ENCODE measurements at places on chromosomes 2 and 18.

GRCh38 chr2:55490554-55490953, 29.0 kb upstream of the CFAP36 start:
- no peak for DNase-seq

DNA sequence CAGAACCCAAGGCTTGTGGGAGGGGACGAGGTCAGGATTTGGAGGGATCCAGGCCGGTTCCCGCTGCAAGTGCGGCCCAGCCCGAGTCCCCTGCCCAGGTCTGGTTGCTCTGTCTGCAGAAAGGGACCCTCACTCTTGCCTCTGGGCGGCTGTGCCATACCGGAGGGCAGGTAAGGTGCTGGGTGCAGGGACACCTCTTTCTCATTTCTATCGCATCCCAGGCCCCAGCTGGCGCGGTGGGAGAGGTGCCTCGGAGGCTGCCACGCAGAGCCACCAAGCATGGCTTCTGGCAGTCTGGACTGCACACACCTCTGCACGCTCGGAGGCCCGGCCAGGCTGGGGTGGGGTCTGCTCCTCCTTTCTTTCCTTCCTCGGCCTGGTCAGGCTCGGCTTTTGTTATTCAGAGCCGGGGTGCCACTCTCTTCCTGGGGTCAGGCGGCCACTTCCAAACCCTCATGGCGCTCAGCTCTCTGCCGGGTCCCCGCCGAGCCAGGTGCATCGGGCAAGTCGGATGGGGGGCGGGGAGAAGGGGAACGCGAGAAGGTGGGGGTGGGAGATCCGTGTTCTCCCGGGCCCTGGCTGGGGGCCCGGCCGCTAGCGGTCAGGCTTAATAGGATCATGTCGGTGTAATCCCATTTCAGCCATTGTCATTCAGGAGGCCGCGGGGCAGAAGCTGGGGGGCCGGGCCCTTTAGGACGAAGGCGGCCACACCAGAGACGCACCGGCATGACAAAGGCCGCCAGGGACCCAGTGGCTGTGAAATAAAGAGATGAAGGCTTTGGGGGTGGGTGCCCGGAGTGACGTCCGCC, 9.0 kb downstream of the GBX2 start:
- no peak for DNase-seq

DNA sequence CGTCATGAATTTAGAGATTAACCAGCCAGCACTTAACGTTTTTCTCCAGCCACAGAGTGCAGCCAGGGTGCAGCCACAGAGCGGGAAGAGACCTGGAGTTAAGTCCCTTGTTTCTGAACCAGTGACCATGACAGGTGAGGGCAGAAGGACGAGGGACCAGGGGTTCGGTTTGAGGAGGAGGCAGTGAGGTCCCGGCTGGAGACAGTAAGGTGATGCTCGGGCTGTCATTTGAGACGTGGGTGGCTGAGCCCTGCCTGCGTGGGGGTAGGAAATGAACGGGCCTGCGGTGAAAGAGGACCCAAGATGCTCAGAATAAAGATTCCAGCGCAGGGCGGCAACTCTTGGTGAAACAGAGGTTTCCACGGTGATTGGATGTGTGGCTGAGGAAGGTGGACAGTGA, 205.9 kb downstream of the SNTG2 start:
- DNase-seq = no peak

- DNase-seq = no peak
Measured at GRCh38 chr2:164014791-164015190, 279.0 kb upstream of the FIGN start.

- no peak for DNase-seq
Measured at GRCh38 chr18:12911025-12911928, 27.2 kb upstream of the PTPN2 start.

GRCh38 chr2:70643715-70644114, 90.1 kb upstream of the TGFA start:
- no peak for DNase-seq

DNA sequence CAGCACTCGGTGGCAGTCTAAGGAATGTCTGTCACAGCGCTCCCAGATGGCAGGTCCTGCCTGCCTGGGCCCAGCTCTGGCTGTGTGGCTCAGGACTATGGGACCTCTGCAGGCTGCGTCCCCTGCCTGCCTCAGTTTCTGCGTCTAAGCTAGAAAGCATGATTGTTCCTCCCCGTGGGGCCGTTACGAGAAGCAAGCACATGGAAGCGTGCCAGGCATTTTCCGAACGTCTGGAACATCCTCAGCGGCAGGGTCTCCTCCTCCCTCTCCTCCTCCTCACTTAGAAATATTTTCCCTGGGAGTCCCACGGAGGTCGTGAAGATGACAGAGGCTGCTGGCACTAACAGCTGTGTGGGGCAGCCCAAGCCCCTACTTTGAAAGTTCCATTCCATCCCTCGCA, 43.3 kb downstream of the LRRFIP1 start:
- DNase-seq = no peak

- DNase-seq = no peak
Measured at GRCh38 chr2:226095058-226095457, 695.5 kb downstream of the NYAP2 start.

DNA sequence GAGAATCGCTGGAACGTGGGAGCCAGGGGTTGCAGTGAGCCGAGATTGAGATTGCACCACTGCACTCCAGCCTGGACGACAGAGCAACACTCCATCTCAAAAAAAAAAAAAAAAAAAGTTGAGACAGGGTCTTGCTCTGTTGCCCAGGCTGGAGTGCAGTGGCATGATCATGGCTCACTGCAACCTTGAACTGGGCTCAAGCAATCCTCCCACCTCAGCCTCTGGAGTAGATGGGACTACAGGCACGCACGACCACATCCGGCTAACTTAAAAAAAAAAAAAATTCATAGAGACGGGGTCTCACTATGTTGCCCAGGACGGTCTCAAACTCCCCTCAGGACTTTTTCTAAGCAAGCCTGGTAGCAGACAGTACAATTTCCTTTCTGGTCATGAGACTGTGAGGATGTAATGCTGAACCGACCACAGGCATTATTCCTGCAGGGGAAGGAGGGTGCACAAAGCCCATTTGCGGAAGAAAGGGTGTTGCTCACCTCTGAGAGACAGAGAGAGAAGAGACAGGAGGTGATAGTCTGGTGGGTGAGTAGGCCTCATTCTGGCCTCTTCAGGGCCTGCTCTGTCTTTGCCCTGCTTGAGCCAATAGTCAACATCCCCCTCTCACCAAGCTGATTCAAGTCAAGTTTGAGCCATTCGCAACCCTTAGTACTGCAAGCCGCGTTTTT, 205.3 kb downstream of the ZFP36L2 start:
- no peak for DNase-seq

DNA sequence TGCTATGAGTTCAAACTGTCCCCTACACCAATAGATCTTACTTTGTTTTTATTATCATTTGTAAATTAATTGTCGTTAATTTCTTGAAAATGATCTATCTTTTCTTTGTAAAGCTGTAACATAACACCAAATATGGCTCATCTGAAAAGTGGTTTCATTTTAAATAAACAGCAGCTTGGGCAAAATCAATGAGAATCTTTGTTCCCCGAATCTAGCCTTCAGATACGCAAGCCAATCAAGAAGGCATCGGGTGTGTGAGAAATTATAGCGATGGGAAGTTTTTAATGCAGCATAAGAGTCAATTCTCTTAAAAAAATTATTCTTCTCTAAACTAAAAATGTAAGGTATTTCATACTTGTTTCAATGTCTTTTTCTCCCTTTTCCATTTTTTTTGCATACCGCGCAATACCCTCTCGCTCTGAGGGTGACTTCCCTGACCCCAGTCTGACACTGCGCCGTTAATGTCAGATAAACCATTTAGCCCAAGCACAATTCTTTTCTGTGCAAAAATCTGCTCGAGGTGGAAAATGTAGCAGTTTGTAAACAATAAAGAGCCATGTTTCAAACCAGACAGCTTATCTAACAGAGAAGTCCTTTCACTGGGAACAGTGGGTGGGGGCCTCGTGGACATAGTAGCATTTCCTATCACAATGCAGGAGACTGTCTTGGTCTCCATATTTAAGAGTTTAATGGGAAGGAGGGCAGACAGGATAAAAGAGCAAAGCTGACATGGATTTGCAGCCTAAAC, 129.4 kb downstream of the TCF4 start:
- DNase-seq = no peak

GRCh38 chr2:146544701-146545100, 1300.1 kb upstream of the ACVR2A start:
- no peak for DNase-seq

- DNase-seq = no peak
Measured at GRCh38 chr2:217491271-217491670, 511.5 kb downstream of the TNS1 start.

DNA sequence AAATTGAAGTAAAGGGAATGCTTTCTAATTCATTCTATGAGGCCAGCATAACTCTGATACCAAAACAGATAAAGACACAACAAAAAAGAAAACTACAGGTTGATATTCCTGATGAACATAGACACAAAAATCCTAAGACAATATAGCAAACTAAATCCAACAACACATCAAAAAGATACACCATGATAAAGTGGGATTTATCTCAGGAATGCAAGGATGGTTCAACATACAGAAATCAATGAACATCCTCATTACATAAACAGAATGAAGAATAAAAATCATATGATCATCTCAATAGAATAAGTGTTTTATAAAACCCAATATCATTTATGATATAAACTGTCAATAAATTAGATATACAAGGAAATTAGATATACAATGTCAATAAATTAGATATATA, 65.7 kb downstream of the ZSWIM2 start:
- no peak for DNase-seq

DNA sequence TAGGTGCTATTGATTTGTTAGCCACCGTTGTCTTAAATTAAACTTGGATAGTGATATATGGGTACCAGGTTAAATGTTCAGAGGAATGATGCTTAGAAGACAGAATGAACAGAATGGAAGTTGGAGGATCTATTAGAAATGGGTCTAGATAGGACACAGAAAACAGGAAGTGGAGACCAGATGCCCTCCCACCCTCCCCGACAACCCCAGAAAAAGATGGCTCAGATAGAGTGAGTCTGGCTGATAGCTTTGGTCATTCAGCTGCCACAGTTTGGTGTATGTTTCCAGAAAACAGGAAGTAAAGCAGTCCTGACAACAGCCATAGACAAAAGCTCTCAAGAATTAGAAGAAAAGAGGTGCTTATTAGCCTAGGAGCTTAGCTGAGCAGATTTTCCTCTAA, 71.5 kb upstream of the DSG1 start:
- no peak for DNase-seq

Measured in cerebellar cortex (tissue), 1 donor.